ENCODE measurements at places on chromosomes 13 and 19.

DNA sequence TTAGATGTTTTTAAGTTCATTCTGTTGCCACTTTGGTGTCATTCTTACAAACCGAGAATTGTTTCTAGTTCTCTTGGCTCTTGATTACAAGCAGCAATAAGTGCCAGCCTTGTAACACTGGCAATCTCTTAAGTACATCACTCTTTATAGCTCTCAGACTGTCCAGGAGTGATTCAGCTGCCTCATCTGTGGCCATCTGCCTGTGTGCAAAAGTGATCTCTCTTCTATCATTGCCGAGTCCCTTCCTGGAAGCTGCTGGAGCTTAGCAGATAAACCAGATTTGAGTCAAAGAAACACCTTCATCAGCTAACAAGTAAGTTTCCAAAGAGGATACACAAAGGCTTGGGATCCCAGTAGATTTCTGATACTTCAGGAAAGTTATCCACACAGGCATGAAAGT, 23.2 kb downstream of the STOML3 start:
- no peak for DNase-seq
- no peak overlapping the region for H3K4me3 ChIP-seq
- no peak overlapping the region for H3K27ac ChIP-seq
- no peaks in the 10 kb centered on the region for H3K4me1 ChIP-seq

DNA sequence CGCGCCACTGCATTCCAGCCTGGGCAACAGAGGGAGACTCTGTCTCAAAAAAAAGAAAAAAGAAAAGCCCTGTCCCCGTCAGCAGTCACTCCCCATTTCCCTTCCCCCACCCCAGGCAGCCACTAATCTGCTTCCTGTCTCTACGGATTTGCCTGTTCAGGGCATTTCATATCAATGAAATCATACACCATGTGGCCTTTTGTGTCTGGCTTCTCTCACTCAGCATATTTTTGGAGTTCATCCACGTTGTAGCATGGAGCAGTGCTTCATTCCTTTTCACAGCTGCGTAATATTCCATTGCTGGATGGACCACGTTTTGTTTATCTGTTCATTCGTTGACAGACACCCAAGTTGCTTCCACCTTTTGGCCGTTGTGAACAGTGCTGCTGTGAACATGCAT, 36.1 kb upstream of the KLF2 start:
- H3K27ac ChIP-seq = peak overlapping the region; percentile 96
- no peak overlapping the region for H3K4me3 ChIP-seq
- H3K36me3 ChIP-seq = no peaks in the 10 kb centered on the region
- H3K27me3 ChIP-seq = no peaks in the 10 kb centered on the region
- H3K4me1 ChIP-seq = peaks cover 30% of the 10 kb centered on the region

DNA sequence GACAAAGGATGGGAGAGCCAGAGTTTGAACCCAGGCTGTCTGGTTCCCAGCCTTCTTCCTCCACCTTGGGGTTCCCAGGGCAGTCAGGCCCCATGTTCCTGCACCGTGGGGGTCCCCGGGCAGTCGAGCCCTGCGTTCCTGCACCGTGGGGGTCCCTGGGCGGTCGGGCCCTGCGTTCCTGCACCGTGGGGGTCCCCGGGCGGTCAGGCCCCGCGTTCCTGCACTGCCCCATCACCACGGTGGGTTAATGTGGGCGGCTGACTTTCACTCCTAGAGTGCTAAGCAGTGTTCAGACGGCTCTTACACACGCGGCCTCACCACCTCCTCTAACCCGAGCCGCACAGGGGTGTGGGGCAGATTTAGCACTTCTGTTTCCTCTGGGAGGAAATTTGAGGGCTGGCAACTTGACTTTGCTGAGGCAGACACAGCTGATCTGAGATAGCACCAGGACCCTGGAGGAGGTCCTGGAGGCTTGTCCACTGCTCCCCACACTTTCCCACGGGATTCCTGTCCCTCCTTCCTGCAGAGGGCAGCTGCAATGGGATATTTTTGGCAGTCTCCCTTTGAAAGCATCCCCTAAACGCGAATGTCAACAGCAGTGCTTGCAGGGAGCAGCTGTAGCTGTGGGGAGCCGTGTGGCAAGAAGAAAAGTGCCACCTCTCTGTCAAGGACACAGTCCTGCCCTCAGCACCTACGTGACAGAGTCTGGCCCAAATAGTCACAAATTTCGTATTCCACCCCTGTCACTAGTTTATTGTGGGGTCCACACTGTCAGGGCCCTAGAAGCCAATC, 239.4 kb downstream of the TEX29 start:
- H3K27ac ChIP-seq = no peak overlapping the region
- no peak overlapping the region for H3K4me3 ChIP-seq
- H3K36me3 ChIP-seq = no peaks in the 10 kb centered on the region
- no peaks in the 10 kb centered on the region for H3K4me1 ChIP-seq
- DNase-seq = no peak

GRCh38 chr13:42899266-42899665, 92.8 kb downstream of the EPSTI1 start:
- no peak overlapping the region for H3K4me3 ChIP-seq
- DNase-seq = no peak
- H3K27ac ChIP-seq = no peak overlapping the region
- H3K36me3 ChIP-seq = peaks cover 7% of the 10 kb centered on the region
- H3K27me3 ChIP-seq = no peaks in the 10 kb centered on the region

DNA sequence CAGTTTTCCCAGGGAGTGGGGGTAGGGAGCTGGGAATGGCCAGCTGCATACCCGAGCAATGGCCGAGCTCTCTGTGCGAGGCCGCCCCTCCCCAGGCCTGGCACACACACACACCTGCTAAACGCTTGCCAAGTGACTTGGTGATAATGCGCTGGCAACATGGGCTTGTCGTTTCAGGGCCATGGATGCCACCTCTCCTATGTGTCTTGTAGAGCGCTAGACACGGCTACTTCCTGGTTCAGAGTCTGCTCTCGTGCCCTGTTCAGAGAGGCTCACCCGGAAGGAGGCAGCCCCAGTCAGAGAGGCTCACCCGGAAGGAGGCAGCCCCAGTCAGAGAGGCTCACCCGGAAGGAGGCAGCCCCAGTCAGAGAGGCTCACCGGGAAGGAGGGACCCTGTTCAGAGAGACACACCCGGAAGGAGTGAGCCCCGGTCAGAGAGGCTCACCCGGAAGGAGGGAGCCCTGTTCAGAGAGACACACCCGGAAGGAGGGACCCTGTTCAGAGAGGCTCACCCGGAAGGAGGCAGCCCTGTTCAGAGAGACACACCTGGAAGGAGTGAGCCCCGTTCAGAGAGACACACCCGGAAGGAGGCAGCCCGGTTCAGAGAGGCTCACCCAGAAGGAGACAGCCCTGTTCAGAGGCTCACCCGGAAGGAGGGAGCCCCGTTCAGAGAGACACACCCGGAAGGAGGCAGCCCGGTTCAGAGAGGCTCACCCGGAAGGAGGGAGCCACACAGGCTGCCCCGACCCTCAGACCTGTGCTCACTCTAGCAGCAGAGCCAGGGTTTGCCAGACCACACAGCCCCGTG, 4.2 kb downstream of the ADPRHL1 start:
- DNase-seq = peak; percentile 90
- peaks cover 38% of the 10 kb centered on the region for H3K4me1 ChIP-seq
- H3K27ac ChIP-seq = peak overlapping the region; percentile 91
- H3K27me3 ChIP-seq = no peaks in the 10 kb centered on the region

DNA sequence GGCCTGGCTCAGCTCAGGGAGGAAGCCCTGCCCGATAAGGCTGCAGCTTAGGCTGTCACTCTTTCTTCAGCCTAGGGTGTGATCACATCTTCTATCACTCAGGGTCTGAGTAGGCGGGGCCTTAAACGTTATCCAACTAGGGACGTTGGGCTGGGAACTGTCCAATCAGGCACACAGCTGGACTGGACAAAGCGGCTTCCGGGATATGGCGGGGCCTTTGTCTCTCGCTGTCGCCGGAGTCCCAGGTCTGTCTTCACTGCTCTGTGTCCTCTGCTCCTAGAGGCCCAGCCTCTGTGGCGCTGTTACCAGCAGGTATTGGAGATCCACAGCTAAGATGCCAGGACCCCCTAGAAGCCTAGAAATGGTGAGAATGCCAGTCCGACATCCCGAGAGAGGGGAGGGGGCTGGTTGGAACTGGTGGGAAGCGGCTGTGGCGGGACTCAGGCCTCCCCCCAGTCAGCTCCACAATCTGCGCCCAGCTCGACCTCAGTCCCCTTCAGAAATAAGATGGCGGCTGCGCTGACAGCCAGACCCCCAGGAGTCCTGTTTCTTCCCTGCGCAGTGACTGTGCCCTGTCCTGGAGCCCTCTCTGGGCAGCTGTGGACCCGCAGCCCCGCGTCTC, at the start of gene ZNF254:
TSS of gene ZNF254 (plus strand) at position 214 of the 622 bp plus-strand sequence. CDS start at position 335, 121 bp downstream.
- H3K27me3 ChIP-seq = no peaks in the 10 kb centered on the region
- H3K36me3 ChIP-seq = peaks cover 2% of the 10 kb centered on the region
- peaks cover 25% of the 10 kb centered on the region for H3K4me1 ChIP-seq
- peak within 1 kb of the TSS; percentile 90 for H3K27ac ChIP-seq
- peak within 1 kb of the TSS; percentile 68 for H3K4me3 ChIP-seq
- DNase-seq = peak; percentile 89

- DNase-seq = no peak
- H3K27ac ChIP-seq = no peak overlapping the region
- no peaks in the 10 kb centered on the region for H3K27me3 ChIP-seq
- no peaks in the 10 kb centered on the region for H3K36me3 ChIP-seq
Observed at GRCh38 chr13:19158006-19158405, 23.6 kb downstream of the TUBA3C start.

DNA sequence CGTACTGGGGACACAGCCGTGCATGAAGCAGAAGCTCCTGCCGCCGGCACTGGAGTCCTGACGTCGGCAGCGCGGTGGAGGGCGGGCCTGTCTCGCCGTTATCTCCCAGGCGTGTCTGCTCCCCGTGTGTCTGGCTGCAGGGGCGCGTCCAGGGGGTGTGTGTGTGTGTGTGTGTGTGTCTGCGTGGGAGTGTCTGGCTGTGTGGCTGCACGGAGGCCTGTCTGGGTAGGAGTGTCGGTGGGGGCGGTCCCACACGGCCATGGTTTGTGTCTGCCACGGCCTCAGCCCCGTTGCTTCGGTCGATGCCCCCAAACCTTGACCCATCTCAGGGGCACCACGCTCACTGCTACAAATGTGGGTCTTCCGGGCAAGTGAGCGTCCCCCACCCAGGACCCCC, 18.3 kb downstream of the ARID3A start:
- H3K4me3 ChIP-seq = no peak overlapping the region
- H3K4me1 ChIP-seq = peaks cover 44% of the 10 kb centered on the region
- H3K27me3 ChIP-seq = peaks cover 12% of the 10 kb centered on the region
- no peaks in the 10 kb centered on the region for H3K36me3 ChIP-seq
- no peak overlapping the region for H3K27ac ChIP-seq
